Activated naive CD8-positive, alpha-beta T cell treated with anti-CD3 and anti-CD28 coated beads, Interleukin-2, amount 50 U/mL, for 24 hours (primary cell): ENCODE measurements at places on chromosomes 3 and 15.

GRCh38 chr3:183092256-183092655 lies 7.0 kb downstream of the MCCC1 start:
- DNase-seq: no peak
- no peak overlapping the region for H3K27ac ChIP-seq
- H3K27me3 ChIP-seq: no peaks in the 10 kb centered on the region

- no peaks in the 10 kb centered on the region for H3K36me3 ChIP-seq
- no peak overlapping the region for H3K4me3 ChIP-seq
- H3K27ac ChIP-seq: no peak overlapping the region
- H3K27me3 ChIP-seq: no peaks in the 10 kb centered on the region
- H3K4me1 ChIP-seq: no peaks in the 10 kb centered on the region
Measured at GRCh38 chr3:89372456-89372855, 265.0 kb downstream of the EPHA3 start.

DNA sequence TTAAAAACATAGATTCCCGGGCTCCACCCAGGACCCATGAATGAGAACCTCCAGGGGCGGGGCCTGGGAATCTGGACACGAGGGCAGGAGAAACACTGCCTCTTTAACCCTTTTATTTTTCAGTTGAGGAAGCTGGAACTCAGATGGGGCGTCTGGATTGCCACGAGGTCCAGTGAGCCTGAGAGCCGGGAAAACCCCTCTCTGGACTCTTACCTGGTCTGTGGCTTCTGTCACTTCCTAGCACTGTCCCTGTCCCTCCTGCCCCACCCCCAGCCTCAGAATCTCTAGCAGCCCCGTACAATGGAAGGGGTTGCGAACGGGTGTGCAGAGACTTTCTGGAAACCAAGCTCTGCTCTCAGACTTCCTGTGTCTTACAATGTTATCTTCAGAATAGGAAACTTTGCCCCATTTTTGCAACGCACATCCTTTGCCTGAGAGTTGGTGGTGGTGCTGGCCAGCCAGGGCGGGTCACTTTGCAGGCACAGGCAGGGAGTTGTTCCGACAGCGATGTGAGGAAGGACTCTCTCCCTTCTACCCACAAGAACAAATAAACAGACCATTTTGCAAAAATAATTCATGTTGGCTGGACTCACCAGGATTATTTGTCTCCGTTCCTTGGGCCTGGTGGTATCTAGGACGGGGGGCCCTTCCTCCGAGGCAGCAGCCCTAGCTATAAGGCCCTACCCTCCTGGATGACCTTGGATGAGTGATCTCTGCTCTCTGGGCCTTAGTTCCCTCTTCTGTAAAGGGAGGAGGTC lies 59.1 kb downstream of the SMAD6 start:
- no peak overlapping the region for H3K4me3 ChIP-seq
- peaks cover 39% of the 10 kb centered on the region for H3K27me3 ChIP-seq
- no peaks in the 10 kb centered on the region for H3K36me3 ChIP-seq
- H3K4me1 ChIP-seq: no peaks in the 10 kb centered on the region

GRCh38 chr3:135008326-135008725 lies 213.3 kb downstream of the EPHB1 start:
- peaks cover 2% of the 10 kb centered on the region for H3K27me3 ChIP-seq
- H3K36me3 ChIP-seq: no peaks in the 10 kb centered on the region
- DNase-seq: no peak
- H3K27ac ChIP-seq: no peak overlapping the region
- H3K4me3 ChIP-seq: no peak overlapping the region

- no peaks in the 10 kb centered on the region for H3K27me3 ChIP-seq
- no peaks in the 10 kb centered on the region for H3K4me1 ChIP-seq
- no peaks in the 10 kb centered on the region for H3K36me3 ChIP-seq
- no peak overlapping the region for H3K27ac ChIP-seq
- DNase-seq: no peak
Measured at GRCh38 chr3:69558912-69559311, 173.0 kb upstream of the FRMD4B start.

DNA sequence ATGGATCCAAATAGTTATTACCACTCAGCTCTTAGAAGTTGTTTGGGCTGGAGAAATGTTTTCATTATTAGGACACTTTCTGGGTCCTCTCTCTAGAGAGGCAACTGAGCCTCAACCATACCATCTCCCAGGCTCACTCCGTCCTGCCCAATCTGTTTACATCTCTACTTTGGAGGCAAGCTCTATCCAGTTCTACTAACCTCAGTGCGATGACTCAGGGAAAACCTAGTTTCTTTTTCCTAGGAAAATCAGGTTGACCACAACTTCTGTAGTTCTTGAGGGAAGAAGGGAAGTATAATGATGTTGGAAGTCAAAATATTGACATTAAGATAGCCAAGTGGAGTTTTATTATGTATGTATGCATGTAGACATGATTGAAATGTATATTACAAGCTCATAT lies 40.4 kb downstream of the LPP start:
- no peaks in the 10 kb centered on the region for H3K27me3 ChIP-seq
- H3K27ac ChIP-seq: no peak overlapping the region
- peaks cover 24% of the 10 kb centered on the region for H3K4me1 ChIP-seq
- no peak for DNase-seq
- no peak overlapping the region for H3K4me3 ChIP-seq
